Pancreas (tissue), 10 donors: ENCODE measurements at places on chromosomes 6 and 20.

DNA sequence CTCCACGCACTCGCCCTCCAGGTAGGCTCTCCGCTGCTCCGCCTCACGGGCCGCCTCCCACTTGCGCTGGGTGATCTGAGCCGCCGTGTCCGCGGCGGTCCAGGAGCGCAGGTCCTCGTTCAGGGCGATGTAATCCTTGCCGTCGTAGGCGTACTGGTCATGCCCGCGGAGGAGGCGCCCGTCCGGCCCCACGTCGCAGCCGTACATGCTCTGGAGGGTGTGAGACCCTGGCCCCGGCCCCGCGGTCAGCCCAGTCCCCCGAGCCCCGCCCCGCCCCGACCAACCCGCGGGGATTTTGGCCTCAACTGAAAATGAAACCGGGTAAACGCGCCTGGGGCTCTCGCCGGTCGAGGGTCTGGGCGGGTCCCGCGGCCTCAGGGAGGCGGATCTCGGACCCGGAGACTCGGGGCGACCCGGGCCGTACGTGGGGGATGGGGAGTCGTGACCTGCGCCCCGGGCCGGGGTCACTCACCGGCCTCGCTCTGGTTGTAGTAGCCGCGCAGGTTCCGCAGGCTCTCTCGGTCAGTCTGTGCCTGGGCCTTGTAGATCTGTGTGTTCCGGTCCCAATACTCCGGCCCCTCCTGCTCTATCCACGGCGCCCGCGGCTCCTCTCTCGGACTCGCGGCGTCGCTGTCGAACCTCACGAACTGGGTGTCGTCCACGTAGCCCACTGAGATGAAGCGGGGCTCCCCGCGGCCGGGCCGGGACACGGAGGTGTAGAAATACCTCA is 598 bp downstream of the HLA-B start:
- H3K4me3 ChIP-seq, result peak overlapping the region; percentile 51

DNA sequence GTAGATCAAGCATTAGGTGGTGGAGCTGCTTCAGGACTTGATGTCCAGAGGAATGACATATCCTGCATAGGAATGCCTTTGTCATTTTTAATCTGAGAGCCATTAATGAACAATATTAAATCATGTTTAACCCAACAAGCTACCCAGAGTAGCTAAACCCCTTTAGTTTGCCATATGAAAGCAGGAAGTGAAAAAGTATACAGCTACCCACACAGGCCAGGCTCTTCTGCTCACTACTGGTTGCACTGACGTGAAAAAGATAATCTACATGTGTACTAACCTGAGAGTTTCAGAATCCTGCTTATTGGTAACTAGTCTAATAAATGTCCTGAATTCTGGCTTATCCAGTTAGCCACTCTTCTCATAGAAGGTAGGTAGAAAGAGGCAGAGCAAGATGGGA is 19.9 kb downstream of the GLYATL3 start:
- H3K27me3 ChIP-seq, result no peaks in the 10 kb centered on the region
- H3K36me3 ChIP-seq, result no peaks in the 10 kb centered on the region
- no peak for DNase-seq
- H3K4me1 ChIP-seq, result peaks cover 15% of the 10 kb centered on the region

- no peaks in the 10 kb centered on the region for H3K4me1 ChIP-seq
- no peaks in the 10 kb centered on the region for H3K27me3 ChIP-seq
- H3K36me3 ChIP-seq, result no peaks in the 10 kb centered on the region
- H3K4me3 ChIP-seq, result no peak overlapping the region
Observed at GRCh38 chr6:112956696-112957535, 609.8 kb downstream of the RFPL4B start.

DNA sequence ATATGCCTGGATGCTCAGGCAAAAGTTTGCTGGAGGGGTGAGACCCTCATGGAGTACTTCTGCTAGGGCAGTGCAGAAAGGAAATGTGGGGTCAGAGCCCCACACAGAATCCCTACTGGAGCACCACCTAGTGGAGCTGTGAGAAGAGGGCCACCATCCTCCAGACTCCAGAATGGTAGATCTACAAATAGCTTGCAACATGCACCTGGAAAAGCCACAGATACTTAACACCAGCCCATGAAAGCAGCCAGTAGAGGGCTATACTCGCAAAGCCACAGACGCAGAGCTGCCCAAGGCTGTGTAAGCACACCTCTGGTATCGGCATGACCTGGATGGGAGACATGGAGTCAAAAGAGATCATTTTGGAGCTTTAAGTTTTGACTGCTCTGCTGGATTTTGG is 60.7 kb upstream of the GJE1 start:
- no peaks in the 10 kb centered on the region for H3K4me1 ChIP-seq
- no peaks in the 10 kb centered on the region for H3K36me3 ChIP-seq
- no peaks in the 10 kb centered on the region for H3K27me3 ChIP-seq
- no peak for DNase-seq
- no peak overlapping the region for H3K4me3 ChIP-seq

DNA sequence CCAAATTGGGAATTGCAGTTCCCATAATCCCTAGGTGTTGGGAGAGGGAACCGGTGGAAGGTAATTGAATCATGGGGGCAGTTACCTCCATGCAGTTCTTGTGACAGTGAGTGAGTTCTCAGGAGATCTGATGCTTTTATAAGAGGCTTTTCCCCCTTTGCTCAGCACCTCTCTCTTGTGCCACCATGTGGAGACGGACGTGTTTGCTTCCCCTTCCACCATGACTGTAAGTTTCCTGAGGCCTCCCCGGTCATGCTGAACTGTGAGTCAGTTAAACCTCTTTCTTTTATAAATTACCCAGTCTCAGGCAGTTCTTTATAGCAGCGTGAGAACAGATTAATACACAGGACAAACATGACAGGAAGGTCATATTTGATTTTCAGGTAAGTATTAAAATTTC is 25.3 kb upstream of the HECA start:
- H3K4me3 ChIP-seq, result no peak overlapping the region
- no peaks in the 10 kb centered on the region for H3K36me3 ChIP-seq
- H3K27me3 ChIP-seq, result no peaks in the 10 kb centered on the region
- H3K4me1 ChIP-seq, result no peaks in the 10 kb centered on the region
- no peak overlapping the region for H3K27ac ChIP-seq
- no peak for DNase-seq

GRCh38 chr6:167049275-167049674 is 50.1 kb downstream of the CEP43 start:
- no peaks in the 10 kb centered on the region for H3K36me3 ChIP-seq
- no peak for DNase-seq
- H3K27me3 ChIP-seq, result no peaks in the 10 kb centered on the region

DNA sequence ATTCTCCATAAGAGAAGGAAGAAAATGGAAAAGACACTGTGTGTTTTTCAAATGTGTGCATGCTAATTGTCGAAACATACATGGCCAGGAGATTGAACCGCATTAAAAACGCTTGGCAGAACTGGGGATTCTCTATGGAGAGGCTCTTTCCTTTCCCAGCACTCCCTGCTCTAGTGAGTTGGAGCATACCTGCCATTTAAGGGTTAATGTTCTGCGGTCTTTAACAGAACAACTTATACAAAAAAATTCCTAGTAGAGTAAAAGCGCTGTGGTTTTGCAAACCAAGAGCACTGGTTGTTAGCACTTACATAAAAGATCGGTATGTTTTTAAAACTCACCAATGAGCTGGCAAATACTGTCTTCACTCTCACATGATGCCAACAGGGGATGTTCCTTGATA is 1.5 kb downstream of the TAGAP start:
- peak overlapping the region; percentile 42 for H3K27ac ChIP-seq
- no peaks in the 10 kb centered on the region for H3K27me3 ChIP-seq
- no peak for DNase-seq
- H3K36me3 ChIP-seq, result no peaks in the 10 kb centered on the region
- H3K4me1 ChIP-seq, result peaks cover 3% of the 10 kb centered on the region
- H3K4me3 ChIP-seq, result no peak overlapping the region

DNA sequence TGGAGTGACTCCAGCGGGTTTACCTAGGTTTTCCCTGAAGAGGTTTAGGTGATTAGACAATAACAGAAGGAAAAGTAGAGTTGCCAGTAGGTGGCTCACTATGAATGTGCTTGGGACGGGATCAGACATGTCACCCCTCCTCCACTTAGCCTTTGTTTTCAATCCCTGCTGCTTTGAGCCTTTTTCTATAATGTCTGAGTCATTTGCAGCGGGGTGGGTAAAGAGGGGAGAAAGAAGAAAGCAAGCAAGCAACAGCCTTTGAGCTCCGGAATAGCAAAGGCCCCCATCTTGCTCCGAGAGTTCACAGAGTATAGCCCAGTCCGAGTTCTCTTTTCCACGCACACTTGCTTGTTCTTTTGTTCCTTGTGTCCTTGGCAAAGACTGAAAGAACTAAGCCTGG is 129.1 kb downstream of the PACRG start:
- H3K4me3 ChIP-seq, result no peak overlapping the region
- peak; percentile 49 for DNase-seq
- no peak overlapping the region for H3K27ac ChIP-seq
- H3K36me3 ChIP-seq, result no peaks in the 10 kb centered on the region
- no peaks in the 10 kb centered on the region for H3K27me3 ChIP-seq

DNA sequence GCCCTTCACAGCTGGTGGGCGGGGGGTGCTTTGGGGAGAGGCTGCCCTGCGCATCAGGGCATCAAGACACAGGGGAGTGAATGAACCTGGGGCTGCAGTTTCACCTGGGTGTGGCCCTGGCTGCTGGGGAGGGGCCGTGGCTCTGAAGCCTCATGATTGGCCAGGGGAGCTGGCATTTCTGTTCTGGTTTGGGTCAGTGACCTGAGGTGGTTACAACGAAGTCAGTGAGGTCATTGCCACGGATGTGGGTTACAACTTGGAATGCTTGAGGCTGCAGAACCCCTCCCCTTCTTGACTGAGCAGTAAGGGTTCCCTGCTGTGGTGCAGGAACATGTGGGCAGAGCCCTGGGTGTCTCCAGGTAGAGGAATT is 3.0 kb downstream of the TCEA2 start:
- no peak overlapping the region for H3K27ac ChIP-seq
- no peaks in the 10 kb centered on the region for H3K36me3 ChIP-seq
- no peak overlapping the region for H3K4me3 ChIP-seq
- no peaks in the 10 kb centered on the region for H3K27me3 ChIP-seq
- H3K4me1 ChIP-seq, result peaks cover 4% of the 10 kb centered on the region
- DNase-seq, result no peak

GRCh38 chr6:42221546-42221945 is 3.9 kb upstream of the MRPS10 start:
- no peaks in the 10 kb centered on the region for H3K36me3 ChIP-seq
- H3K4me3 ChIP-seq, result no peak overlapping the region
- no peaks in the 10 kb centered on the region for H3K27me3 ChIP-seq
- H3K4me1 ChIP-seq, result peaks cover 5% of the 10 kb centered on the region
- DNase-seq, result no peak

DNA sequence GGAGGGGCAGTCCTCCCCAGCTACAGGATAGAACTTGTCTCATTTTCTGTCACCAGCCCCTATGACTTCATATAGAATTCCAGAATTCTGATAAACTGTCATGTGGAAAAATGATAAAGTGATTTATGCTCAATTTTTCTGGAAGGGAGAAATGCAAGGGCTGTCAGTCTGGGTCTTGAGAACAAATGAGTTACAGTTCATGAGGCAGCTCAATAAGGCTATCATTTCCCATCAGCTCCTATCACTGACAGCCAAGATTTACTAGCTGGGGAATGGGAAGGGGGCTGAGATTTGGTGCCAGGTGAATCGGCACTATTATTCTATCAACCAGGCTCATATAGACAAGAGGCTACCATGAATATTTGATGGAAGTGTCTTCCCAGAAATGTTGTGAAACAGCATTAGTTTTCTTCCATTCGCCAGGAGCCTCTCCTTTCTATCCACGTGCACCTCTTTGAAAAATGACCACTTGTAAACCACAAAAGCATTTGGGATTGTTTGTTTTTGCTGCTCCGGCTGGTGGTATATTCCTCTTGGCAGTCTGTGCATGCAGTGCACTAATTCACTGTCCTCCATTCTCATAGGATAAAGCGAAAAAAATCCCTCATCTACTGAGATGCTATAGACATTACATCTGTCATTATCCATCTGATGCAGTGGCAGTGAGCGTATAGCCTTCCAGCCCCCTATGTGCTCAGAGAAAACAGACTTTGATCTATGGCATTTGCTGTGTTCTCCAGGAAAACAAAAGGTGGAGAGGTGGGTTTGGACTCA is 528.7 kb upstream of the RNF217 start:
- no peak overlapping the region for H3K27ac ChIP-seq
- H3K27me3 ChIP-seq, result no peaks in the 10 kb centered on the region
- H3K4me1 ChIP-seq, result no peaks in the 10 kb centered on the region
- no peak for DNase-seq

- H3K27ac ChIP-seq, result peak overlapping the region; percentile 94
- H3K27me3 ChIP-seq, result no peaks in the 10 kb centered on the region
- no peaks in the 10 kb centered on the region for H3K4me1 ChIP-seq
- H3K36me3 ChIP-seq, result no peaks in the 10 kb centered on the region
- H3K4me3 ChIP-seq, result peak overlapping the region; percentile 60
Observed at GRCh38 chr6:26157251-26158075, 70.2 kb downstream of the HFE start.

DNA sequence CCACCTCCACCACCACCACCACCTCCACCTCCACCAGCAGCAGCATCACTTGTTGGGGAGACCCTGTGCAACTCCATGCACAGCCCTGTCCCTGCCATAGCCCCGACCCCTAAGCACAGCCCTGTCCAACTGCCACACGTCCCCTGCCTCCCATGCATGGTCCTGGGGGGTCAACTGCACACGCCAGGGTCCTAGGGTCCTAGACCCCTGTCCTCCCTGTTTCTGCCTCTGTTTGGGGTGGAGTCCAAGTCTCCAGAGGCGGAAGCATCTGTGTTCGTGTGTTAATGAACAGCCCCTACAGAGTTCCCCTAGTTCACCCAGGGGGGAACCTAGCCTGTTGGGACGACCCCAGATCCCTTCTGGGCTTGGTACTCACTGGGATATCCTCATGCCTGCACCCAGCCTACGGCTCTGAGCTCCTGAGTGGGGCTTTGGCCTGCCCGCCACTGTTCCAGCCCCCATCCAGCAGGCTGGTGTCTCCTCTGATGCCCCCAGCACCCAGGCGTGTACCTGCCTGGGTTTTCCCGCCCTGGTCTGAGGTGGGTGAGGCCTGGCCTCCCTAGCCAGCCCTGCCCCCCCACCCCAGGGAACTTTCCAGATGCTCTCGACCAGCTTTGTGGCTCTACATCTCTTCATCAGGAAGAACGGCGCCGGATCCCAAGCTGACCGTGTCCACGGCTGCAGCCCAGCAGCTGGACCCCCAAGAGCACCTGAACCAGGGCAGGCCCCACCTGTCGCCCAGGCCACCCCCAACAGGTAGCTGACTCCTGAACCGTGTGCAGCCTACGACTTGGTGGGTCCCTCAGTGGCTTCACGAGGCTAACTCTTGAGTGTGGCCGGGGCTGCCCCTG is 2.5 kb upstream of the TNFRSF6B start:
- no peaks in the 10 kb centered on the region for H3K27me3 ChIP-seq
- DNase-seq, result no peak
- no peak overlapping the region for H3K27ac ChIP-seq

GRCh38 chr6:19705606-19706005 is 131.6 kb upstream of the ID4 start:
- no peaks in the 10 kb centered on the region for H3K36me3 ChIP-seq
- H3K4me1 ChIP-seq, result no peaks in the 10 kb centered on the region
- H3K4me3 ChIP-seq, result no peak overlapping the region
- DNase-seq, result no peak
- no peaks in the 10 kb centered on the region for H3K27me3 ChIP-seq
- no peak overlapping the region for H3K27ac ChIP-seq

- no peak overlapping the region for H3K27ac ChIP-seq
- H3K27me3 ChIP-seq, result no peaks in the 10 kb centered on the region
- no peaks in the 10 kb centered on the region for H3K36me3 ChIP-seq
- no peak overlapping the region for H3K4me3 ChIP-seq
- no peak for DNase-seq
- H3K4me1 ChIP-seq, result no peaks in the 10 kb centered on the region
Observed at GRCh38 chr6:11242711-11243110, 10.2 kb upstream of the NEDD9 start.
